Activated CD4-positive, alpha-beta T cell treated with anti-CD3 and anti-CD28 coated beads, Interleukin-2, Interleukin-4, amounts not matched to agents 100 ng/mL and 50 ng/mL, durations not matched to agents 16 hours and 8 hours (primary cell): ENCODE measurements at places on chromosomes 4 and X.

- DNase-seq: no peak
These were observed 181.5 kb downstream of the SLIT2 start for GRCh38 chr4:20433097-20433705.

DNA sequence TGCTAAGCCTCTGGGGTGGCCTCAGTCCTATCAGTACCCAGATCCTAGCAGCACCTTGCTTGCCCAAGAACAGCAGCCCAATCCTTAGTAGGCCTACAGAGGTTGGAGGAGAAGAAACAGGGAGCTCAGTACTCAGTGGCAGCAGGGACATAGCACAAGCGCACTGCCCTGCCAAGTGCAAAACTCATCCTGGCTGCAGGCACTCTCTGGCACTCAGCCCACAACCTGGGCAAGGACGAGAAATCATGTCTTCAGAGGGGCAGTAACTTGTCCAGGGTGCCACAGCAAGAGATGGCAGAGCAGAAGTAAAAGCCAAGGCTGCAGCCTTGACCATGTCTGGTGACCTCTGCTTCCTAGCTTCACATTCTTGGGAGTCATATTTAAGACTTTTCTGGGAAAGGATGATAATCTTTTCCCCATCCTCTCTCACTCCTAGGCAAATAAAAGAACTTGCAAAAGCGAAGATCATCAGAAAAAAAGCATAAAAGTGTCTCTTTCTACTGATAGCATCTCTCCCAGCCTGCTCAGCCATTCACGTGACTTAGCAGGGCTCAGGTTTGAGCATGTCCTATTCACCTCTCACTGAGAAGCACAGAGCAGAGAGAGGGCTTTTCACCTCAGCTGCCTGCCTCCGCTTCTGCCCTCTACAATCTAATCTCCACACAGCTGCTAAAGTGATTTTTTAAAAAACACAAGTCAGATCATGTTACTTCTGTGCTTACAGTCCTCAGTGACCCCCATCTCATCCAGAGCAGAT lies 37.2 kb upstream of the MAGEA4 start:
- DNase-seq: no peak

DNA sequence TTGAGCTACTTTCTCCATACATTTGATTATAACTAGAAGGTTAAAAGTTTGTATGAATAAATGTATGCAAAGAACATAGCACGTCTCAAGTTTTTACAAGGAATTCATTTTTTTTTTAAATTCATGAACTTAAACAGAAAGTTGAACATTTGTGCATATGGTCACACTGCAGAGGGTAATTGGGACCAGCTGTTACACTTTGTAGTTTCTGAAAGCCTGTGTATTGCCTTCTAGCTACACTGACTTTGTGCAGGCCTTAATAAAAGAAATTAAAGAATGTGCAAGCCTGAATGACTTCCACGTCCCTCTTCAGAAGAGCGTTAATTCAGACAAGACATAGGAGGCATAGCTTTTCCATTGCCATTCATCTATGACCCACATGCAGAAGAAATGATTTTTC lies 153.1 kb upstream of the PCDH18 start:
- no peak for DNase-seq

GRCh38 chr4:37758226-37758625 lies 68.3 kb upstream of the PGM2 start:
- peak; percentile 43 for DNase-seq

DNA sequence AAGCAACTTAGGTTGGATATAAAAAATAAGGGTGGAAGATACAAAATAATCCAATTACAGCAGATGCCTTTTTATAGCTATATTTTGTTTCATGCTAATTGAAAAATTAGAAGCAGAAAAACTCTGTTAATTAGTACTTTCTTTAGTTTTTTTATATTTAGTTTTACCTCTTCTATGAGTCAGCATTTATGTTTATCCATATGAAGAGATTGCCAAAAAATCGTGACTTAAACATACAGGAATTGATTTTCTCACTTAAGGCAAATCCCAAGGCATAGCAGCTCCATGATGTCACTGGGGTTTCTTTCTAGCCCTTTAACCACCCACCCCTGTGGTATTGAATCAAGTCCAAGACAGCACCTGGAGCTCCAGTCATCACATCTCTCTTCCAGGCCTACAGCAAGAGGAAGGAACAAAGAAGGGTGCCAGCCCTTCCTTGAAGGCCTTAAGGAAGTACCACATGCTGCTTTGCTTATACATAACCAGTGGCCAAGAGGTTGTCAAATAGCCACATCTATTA lies 365.8 kb upstream of the TENM3 start:
- DNase-seq: no peak

GRCh38 chr4:187301923-187302322 lies 578.3 kb upstream of the FAT1 start:
- DNase-seq: no peak

GRCh38 chr4:121980643-121981042 lies 28.8 kb upstream of the TRPC3 start:
- DNase-seq: no peak

GRCh38 chr4:147461161-147461560 lies 19.7 kb upstream of the EDNRA start:
- DNase-seq: no peak

GRCh38 chr4:153426207-153426885 lies 39.8 kb upstream of the TMEM131L start:
- DNase-seq: peak; percentile 22
